ENCODE measurements at places on chromosomes 5 and 9. TPM values are rescaled to one million over a fixed set of nuclear protein-coding genes. Genes with fewer than 3 reads are reported as not detected.

FOXD4L5 gene
- not detected for polyA plus RNA-seq

PFN3 gene
- not detected for polyA plus RNA-seq

MZB1 gene
- polyA plus RNA-seq, result 1.7 TPM

SPAAR gene
- polyA plus RNA-seq, result not detected

TTLL11 gene
- 6.1 TPM for polyA plus RNA-seq

SPEF2 gene
- 1.5 TPM for polyA plus RNA-seq
